LoVo (cell line): ENCODE measurements at places on chromosomes 3 and 15.
A peak's percentile ranks its signal among the peaks of the same experiment; 100 is the strongest.

- DNase-seq, result no peak
Measured at GRCh38 chr15:97672586-97672985, 287.9 kb upstream of the ARRDC4 start.

- no peak for DNase-seq
Measured at GRCh38 chr15:75695220-75695619, 17.4 kb downstream of the CSPG4 start.

DNA sequence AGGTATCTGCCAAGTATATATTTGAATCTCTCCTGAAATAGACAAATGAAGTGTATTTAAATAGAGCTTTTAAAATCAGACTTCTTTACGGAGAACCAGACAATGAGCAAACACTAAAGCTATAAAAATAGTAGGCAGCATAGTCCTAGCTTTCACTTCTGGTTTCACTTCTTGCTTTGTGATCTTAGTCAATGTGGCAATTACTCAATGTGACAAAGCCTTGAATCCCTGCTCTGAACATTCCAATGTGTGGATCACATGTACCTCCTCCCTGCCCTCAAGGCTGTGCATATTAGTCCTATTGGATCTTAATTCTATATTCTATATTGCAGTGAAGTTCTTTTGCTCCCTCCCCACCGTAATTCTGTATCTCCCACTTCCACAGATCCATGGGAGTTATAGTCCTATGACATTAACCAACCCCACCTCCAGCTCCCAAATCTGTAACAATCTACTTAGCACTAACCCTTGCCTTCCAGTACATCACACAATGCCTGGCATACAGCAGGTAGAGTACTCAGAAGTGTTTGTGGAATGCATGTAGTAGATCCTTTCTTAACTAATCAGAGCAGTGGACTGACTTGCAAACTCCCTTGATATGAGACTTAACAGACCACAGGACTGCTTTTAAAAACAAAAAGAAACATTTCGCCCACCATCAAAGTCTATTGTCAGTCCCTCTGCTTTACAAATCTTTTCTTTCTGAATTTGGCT lies 24.3 kb upstream of the CP start:
- peak; percentile 63 for DNase-seq

DNA sequence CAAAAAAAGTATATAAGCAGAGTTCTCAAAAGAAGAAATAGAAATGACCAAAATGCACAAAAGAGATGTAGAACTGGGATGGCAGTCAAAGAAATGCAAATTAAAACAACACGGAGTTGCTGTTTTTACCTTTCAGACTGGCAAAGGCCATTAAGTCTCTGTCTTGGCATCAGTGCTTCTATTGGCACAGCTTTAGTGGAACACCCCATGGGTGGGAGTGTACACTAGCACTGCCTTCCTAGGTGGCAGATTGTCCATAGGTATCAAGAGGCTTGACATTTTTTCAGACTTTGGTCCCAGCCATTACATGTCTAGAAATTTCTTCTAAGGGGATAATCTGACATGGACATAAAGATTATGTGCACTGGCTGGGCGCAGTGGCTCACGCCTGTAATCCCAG lies 58.1 kb upstream of the VILL start:
- no peak for DNase-seq

DNA sequence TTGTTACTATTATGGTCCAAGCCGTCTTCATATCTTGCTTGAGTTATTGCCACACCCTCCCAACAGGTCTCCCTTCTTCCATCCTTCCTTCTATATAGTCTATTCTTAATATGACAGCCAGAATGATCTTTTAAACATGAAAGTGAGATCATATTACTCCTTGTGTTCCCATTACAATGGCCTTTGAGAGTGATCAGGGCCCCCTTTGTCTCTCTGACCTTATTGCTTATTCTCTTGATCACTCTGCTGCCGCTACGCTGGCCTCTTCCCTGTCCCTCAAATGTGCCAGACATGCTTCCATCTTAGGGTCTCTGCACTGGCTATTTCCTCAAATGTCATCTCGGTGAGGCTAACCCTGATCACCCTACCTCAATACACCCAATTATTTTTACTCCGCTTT lies 38.1 kb downstream of the UBE2E2 start:
- no peak for DNase-seq

DNA sequence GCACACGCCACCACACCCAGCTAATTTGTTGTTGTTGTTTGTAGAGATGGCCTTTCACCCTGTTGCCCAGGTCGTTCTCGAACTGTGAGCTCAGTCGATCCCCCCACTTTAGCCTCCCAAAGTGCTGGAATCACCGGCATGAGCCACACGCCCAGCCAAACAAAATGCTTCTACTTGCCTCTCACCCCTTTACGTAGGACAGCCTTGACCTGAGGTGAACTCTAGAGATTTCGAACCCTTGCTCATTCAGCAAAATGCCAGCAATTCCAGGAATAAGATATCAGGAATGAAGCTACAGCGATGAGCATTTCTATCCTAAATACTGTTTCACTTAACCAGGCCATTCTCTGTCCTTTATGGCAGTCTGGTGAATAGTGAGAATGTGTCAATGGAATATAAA lies 135.0 kb downstream of the LRRK1 start:
- DNase-seq, result no peak

- no peak for DNase-seq
Measured at GRCh38 chr3:56928379-56929068, 126.8 kb upstream of the ARHGEF3 start.

GRCh38 chr15:62046078-62046743 lies 14.0 kb downstream of the VPS13C start:
- no peak for DNase-seq

GRCh38 chr3:126926684-126927400 lies 56.1 kb upstream of the PLXNA1 start:
- no peak for DNase-seq

DNA sequence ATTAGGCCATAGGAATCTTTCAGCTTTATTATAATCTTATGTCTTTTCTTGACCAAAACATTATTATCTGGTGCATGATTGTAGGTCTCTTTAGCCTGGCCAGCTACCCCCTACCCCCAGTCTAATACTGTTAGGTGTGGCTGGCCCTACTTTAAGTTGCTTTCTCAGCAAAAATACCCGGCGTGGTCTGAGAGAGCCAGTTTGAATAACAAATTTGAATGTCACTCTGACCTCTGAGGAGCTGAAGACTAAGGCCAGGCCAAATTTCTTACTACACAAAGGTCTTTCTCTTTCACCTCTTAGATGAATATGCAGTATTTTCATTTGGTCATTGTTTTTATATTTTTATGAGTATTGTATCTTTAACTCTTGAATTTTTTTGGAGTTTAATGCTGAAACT lies 188.5 kb upstream of the MLF1 start:
- DNase-seq, result no peak

DNA sequence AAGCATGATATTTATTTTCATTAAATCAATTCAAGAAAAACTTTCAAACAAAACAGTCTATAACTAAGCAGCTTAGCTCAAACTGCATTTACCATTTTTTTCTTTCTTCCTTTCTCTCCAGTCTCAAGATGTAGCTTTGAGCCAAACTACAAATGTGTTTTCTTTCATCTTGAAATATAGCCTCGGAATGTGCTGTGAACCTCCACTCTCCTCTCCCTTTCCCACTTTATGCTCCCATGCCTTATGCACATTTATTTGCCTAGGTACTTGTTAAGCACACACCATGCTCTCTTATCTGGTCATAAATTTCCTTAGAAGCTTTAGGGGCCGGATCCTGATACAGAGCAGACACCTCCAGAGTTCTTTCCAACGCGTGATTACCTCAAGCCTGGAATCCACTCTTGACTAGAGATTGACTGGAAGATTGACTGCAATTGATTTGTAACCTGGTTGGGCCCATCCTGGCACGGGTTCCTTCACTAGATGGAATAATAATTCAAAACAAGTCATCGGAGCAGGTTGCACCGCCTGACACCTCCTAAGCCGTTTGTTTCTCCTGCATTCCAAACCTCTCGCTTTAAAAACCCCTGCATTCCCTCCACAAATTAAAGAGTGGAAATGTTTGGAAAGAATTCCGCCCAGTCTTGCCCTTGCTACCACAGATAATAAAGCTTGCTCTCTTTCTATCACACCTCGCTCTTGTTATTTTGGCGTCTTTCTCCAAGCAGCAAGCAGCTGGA lies 344.7 kb downstream of the CHL1 start:
- DNase-seq, result no peak

- no peak for DNase-seq
Measured at GRCh38 chr3:24475925-24476324, 18.7 kb downstream of the THRB start.

DNA sequence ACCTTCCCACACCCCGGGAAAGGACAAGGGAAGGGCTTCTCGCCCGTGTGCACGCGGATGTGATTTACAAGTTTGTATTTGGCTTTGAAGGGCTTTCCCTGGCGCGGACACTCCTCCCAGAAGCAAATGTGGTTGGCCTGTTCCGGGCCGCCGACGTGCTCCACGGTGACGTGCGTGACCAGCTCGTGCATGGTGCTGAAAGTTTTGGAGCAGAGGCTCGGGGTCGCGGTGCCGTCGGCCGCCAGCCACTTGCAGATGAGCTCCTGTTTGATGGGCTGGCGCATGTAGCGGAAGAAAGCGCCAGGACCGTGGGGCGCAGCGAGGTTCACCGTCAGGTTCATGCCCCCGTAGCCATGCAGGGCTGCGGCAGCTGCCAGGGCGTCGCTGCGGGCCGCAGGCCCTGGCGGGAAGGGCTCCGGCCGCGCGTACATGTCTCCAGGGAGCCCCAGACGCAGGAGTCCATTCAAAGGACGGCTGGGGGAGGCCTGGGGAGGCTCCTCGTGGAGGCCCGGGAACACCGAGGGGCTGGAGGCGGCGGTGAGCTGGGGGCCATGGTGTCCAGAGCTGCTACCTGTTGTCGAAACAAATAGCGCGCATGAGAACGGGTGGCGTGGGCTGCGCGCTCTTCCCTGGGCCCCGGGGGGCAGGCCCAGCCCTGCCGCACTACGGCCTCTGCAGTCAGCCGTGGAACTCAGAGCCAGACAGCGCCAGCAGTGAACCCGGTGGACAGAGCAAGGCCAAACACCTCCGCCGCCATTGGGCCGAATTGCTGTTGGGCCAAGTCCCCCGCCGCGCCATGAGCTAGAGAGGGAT lies 10.2 kb downstream of the ZIC4 start:
- no peak for DNase-seq
